ENCODE measurements at places on chromosomes 11 and 22.
A peak's percentile ranks its signal among the peaks of the same experiment; 100 is the strongest.

DNA sequence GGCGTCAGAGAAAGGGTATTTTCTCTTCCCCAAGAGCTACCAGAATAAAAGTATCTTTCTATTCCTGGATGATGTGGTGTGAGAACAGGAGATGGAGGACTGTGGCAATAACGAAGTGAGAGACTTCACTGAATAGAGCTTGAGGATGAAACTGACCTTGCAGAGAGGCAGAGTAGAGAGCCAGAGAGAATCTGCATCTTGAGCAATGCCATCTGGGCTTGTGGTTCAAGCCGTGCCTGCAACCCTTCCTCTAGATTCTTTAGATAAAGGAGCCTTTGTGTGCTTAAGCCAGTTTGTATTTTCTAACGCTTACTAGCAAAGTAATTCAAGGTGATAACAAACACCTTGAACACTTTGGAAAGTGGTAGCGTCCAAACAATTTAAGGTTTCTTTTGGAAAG, 2.2 kb downstream of the ME3 start:
- no peak for DNase-seq

DNA sequence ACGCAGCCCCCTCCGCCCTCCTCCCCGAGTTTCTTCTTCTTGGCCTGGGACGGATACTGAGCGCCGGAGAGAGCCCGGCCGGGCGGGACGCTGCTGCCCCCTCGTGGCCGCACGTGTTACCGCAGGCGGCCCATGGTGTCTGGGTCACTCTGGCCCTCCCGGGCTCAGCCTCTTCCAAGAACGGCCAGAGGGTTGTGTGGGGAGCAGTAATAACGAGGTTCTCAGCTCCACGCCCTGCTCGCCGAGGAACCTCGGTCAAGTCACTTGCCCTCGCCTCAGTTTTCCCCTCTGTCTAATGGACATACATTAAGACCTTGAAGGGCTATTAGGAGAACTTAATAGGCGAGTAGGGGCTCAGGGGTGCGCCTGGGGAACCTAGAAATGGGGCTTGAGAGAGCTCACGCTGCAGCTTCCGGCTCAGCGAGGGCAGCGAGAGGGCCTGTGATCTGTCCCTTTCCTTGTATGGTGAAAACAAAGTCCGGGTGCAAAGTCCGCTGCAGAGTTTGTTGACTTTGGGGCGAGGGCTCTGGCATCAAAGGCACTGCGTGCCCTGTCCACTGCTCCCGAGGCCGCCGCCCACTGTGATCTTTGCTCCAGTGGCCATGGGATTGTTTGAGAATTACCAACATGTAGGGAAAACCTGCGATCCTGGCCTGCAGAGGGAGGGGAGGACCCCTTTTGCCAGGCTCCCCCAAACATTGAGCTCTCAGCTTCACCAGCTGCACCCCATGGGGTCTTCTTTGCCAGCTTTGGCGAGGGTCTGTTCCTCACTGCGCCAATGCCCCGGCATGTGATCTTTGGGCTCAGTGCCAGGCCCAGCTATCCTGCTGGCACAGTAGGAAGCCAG, 14.4 kb upstream of the LRP5 start:
- peak; percentile 81 for DNase-seq

- no peak for DNase-seq
Observed at GRCh38 chr11:73957654-73958361, 7.0 kb downstream of the DNAJB13 start.

DNA sequence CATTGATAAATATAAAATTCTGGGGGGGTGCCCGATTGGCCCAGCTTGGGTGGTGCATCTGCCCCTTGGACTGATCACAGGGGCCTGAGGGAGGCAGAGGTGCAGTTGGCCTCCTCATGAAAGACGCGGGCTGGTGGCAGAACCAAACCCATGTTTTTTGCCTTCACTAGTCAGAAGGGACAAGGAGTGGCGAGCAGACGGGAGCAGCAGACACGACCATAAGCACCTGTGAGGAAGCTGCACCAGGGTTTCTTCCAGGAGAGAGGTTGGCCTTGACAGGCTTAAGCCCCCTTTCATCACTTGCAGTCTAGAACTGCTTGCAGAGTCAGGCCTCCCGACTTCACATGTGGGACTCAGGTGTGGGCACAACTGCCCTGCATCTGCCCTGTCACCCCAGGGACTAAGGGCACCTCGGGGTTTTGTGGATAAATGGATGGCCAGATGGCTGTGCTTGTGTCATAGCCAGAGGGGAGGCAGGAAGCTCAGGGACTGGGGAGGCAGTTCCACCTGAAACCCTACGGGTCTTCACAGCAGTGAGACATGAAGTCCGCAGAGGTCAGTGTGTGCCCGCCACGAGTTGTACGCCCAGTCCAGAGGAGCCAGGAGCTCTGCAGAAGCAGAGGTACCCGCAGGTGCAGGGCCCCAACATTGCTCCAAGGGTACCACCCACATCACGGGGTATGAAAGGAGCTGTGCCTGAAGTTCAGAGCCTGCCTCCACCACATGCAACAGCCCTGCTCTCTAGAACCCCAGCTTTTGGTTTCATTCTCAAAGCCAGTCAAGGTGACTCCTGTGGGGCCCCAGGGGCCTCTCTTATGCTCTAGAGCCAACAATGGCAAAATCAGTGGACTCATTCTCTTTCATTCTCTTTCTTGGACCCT, 18.2 kb upstream of the SYT13 start:
- DNase-seq: no peak

DNA sequence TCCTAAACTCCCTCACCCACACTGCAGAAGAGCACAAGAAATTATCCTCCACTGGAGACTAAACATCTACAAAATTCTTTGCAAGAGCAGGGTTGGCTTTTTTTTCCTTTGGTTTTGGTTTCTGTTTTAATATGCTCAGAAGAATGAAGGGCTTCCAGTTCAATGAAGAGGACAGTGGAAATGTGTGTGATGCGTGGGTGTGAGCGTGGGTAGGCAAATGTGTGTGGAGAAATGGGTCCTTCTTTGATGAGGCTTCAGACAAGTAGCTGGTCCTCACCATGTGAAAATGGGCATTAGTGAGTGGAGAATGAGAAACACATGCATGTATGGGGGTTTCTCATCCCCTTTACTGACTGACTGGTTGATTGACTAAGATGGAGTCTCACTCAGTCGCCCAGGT, 263.3 kb upstream of the SYN3 start:
- no peak for DNase-seq

- DNase-seq: no peak
Observed at GRCh38 chr11:10498426-10499250, 42.3 kb downstream of the RNF141 start.

DNA sequence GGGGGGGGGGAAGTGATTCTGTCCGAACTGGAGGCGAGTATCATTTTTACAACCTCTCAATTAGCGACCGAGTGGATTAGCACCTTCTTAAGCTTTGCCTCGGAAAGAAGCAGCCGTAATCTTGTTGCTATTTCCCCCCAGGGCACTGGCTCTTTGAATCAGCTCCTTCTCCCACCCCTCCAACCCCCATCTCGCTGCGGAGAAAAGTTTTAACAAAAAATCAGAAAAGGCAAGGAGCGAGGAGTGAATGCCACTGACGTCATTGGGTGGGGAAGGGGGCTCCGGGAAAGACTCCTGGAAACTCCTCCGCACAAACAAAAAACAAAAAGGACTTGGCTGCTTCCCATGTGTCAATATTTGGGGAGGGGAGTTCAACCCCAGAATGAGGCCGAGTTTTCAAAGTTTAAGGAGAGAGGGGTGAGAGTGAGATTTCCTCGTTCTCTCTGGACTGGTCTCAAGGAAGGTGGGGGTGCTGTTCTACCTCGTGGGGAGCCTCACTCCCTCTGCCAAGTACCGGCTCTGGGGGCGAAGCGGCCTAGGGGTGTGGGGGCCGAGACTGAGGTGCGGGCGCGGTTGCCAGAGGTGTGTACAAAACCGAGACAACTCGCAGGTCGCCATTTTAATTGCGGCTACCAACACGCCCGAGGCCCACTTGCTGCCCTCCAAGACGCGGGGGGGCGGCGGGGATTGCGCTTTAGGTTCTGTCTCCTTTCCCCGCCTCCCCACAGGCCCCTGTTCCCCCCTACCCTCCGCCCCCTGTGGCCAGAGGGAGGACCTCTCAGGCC, 2.5 kb upstream of the PAX6 start:
- DNase-seq: no peak

- DNase-seq: no peak
Observed at GRCh38 chr22:27231266-27231665, 570.3 kb downstream of the MN1 start.

DNA sequence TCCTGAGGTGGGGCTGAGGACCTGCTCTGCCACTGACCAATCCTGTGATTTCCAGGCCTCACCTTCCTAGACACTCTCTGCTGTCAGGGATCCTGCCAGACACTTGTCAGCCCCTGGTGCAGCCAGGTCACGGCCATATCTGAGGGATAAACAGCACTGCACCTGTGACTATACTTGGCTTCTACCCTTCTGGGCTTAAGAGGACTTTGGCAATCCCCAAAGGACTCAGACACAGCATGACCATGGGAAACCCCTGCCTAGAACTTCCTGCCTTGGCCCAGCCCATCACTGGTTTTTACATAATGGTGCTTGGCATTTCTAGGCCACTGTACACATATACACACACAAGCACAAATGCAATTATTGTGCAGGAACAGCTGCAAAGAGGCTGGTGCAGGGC, 11.6 kb upstream of the OLFML1 start:
- DNase-seq: no peak

GRCh38 chr22:43277987-43278601, 65.1 kb downstream of the SCUBE1 start:
- no peak for DNase-seq

DNA sequence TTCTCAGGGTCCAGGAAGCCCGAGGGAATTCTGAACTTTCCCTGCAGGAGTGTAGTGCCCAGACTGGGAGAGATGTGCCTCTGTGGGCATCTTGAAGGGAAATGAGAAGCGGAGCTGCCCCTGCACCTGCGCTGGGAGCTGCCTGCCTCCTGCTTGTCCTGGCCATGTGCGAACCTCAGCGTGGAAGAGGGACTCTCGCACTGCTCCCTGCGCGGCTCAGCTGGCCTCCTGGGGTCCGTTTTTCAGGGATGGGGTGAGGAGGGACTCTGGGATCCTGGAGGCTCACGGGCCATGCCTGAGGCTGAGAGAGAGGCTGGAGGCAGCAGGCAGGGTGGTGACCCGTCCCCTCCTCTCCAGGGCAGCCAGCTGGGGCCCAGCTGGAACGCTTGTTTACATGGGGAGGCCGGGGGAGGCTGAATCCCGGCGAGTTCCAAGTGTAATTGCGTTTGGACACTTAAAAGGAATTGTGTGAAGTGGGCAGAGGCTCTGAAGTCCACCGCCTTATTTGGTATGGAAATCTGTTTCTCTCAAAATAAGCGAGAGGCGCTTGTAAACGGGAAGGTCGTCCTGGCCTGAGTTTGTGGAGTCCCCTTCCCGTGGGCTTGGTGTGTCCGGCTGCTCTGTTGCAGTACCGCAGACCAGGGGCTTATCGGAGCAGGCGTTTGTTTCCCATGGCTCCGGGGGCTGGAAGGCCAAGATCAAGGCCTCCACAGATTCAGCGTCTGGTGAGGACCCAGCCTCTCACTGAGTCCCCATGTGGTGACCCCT, 1.2 kb upstream of the MRGPRF start:
- DNase-seq: no peak

GRCh38 chr11:66892911-66893310, 36.0 kb downstream of the LRFN4 start:
- DNase-seq: peak; percentile 14

- no peak for DNase-seq
Observed at GRCh38 chr11:119343726-119344125, 2.8 kb downstream of the MFRP start.

- DNase-seq: no peak
Observed at GRCh38 chr11:66264914-66265313, 3.5 kb upstream of the RAB1B start.

- no peak for DNase-seq
Observed at GRCh38 chr11:63901660-63902059, 15.3 kb downstream of the RCOR2 start.

- peak; percentile 17 for DNase-seq
Observed at GRCh38 chr11:105489446-105489845, 120.4 kb upstream of the GRIA4 start.

GRCh38 chr11:58926251-58926650, 13.0 kb upstream of the GLYATL1 start:
- no peak for DNase-seq

GRCh38 chr11:119691020-119691666, 37.9 kb downstream of the NECTIN1 start:
- DNase-seq: no peak

DNA sequence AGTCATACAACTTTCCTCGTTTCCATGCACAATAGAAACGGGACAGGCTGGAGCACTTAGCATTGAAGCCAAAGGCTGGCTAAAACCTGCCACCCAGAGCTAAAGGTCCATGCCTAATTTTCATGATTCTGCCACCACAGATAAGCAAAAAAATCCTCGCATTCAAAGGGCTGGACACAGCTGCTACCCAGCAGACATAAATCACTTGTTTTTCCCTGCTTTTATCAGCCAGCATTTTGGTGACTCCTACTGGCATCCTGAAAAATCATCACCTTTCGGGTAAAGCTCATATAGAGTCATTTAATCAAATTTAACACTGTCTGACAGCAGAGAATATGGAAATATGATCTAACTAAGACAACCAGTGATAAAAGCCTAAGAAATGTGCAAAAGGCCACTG, 37.9 kb downstream of the ALG9 start:
- peak; percentile 29 for DNase-seq

DNA sequence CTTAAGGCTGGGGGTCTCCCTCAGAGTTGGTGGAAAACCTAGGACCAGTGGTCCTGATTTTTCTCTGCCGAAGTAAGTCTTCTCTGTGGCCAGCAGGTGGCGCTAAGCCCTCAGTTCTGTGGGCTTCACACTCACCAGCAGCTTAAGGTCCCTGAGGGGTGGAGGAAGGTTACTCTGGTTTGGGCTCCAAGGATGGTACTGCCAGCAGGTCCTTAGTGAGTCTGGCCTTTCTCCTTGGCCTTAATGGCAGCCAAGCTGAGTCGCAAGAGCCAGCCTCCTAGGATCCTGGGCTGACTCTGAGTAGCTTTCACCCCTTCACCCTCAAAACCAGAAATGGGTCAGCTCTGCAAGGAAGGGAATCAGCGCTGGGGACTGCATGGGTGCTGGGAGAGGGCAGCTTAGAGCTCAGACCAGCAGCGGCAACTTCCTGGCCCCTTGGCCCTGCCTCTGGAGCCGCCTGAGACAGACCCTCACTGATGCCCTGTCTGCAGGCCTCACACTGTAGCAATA, 4.4 kb downstream of the KCNJ11 start:
- DNase-seq: peak; percentile 92

GRCh38 chr22:23302171-23303002, 122.1 kb downstream of the BCR start:
- DNase-seq: no peak

GRCh38 chr11:47448566-47449427, at the start of gene RAPSN:
Gene RAPSN, minus strand, starts transcription at chr11:47449136. Its CDS starts 172 bp downstream, at chr11:47448964.
- peak; percentile 95 for DNase-seq

DNA sequence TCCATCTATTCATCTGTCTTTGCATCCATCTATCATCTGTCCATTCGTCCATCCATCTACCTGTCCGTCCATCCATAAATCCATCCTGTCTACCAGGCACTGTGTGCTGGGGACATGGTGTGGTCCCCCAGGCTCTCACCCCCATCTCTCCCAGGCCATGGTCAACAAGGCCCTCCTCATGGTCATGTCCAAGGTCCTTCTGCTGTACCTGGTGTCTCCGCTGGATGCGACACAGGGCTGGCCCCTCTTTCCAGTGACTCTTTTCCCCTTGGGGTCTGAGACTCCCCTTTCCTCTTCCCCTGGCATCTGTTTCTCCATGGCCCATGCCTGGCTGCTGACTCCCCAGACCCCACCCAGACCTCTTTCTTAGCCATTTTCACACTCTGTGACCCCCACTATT, 4.5 kb downstream of the IGLL1 start:
- no peak for DNase-seq

GRCh38 chr22:49614966-49615965, 212.4 kb downstream of the BRD1 start:
- DNase-seq: no peak

Measured in myocyte (in vitro differentiated cells).